ENCODE measurements at places on chromosomes 16 and 17.

GRCh38 chr17:27824745-27825144 lies 24.4 kb upstream of the NOS2 start:
- no peak for DNase-seq

DNA sequence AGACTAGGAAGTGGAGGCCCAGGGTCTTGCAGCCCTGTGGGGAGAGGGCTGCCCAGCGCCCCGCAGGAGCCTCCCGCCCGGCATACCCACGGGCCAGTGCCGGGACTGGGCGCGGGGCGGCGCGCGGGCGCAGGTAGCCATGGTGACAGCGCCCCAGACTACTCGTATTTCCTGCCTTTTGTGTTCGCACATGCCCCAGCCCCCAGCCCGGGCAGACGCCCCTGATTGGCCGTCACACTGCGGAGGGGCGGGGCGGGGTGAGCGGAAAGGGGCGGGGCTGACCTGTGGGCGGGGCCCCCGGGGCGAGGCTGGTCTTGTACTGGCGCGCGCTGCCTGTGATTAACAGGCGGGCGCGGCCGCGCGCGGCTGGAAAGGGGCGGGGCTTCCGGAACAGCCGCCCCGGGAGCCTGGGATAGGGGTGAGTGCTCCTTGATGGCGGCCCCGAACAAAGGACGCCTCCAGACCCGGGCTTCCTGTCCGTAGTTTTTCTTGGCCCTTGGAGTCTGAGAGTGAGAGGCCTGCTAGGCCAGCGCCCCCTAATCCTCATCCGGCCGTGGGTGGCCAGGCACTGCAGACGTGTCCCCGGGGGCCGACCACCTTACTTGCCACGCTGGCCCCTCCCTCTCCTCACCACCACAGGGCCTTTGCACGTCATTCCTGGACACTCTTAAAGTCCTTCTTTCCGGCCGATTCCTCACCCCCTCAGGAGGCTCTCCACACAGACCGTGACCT lies 71.0 kb downstream of the RAI1 start:
- peak; percentile 94 for DNase-seq

GRCh38 chr16:15972046-15972868 lies 22.8 kb downstream of the ABCC1 start:
- DNase-seq: no peak

GRCh38 chr17:41211845-41212466 lies 14.5 kb upstream of the KRTAP9-2 start:
- no peak for DNase-seq

DNA sequence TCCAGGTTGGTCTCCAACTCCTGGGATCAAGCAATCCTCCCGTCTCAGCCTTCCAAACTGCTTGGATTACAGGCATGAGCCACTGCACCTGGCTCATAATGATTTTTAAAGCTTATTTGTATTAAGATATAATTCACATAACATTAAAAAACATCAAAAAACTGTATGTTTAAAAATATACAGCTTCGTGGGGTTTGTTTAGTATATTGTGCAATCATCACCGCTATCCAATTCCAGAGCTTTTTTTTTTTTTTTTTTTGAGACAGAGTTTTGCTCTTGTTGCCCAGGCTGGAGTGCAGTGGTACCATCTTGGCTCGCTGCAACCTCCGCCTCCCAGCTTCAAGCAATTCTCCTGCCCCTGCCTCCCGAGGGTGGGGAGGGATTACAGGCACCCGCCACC lies 11.0 kb upstream of the SLC25A19 start:
- no peak for DNase-seq

GRCh38 chr16:51707666-51708065 lies 556.6 kb upstream of the SALL1 start:
- no peak for DNase-seq

DNA sequence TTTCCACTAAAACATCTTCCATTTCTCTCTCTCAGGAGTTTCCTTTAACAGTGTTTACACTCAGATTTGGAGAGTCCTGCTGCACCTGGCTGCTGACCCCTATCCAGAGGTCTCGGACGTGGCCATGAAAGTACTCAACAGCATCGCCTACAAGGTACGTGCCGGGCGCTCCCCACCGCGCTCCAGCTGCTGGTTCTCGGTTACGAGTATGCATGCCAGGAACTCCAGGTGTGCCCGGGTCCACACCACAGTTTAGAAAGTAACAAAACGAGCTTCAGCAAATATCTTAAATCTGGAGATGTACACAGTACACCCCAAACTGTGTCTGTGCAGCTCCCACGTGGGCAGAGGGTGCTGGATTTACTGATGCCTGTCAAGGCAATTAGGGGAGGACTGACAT lies 82.9 kb upstream of the CHMP6 start:
- DNase-seq: no peak

GRCh38 chr17:19979917-19980770 lies 2.5 kb upstream of the AKAP10 start:
- no peak for DNase-seq

DNA sequence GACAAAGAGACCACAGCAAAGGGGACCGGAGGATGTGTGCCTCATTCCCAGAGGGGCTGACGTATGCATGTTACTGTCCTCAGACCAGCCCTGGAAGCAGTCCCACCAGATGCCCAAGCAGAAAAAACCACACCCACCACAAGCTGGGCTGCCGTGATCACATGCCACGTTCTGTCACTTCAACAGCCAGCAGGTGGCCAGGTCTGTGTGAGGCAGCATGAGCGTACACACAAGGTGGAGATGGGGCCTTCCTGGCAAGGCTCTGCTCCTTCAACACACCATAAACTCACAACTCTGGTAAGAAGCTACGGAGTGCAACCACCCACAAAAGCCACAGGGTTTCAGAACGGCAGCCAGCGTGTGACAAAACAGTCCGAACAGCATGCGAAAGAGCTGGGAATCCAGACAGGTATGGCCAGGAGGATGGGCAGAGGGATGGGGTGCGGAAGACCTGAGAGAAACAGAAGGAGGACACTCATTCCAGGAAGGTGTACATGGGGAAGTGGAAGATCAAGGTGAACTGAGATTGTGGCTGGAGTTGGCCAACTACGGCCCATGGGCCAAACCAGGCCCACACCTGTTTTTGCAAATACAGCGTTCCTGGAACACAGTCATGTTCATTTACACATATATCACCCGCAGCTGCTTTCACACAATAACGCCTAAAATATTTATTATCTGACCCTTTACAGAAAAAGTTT lies 27.9 kb downstream of the MBTPS1 start:
- peak; percentile 33 for DNase-seq

- DNase-seq: no peak
Observed at GRCh38 chr16:23072769-23073549, 76.3 kb downstream of the USP31 start.
